ENCODE measurements at places on chromosomes 13 and 19. TPM values are rescaled to one million over a fixed set of nuclear protein-coding genes. Genes with fewer than 3 reads are reported as not detected.

GRCh38 chr19:37941782-37942515 is 34.9 kb downstream of the SIPA1L3 start:
- DNase-seq: no peak

PDX1 gene
- not detected for total RNA-seq

B3GNT3 gene
- total RNA-seq: not detected

MBOAT7 gene
- 461 TPM for total RNA-seq

PGLYRP2 gene
- total RNA-seq: 0.17 TPM
